ENCODE measurements at places on chromosomes 1 and 21. TPM values are rescaled to one million over a fixed set of nuclear protein-coding genes. Genes with fewer than 3 reads are reported as not detected.
A peak's percentile ranks its signal among the peaks of the same experiment; 100 is the strongest.

GRCh38 chr1:238161955-238162354 lies 271.2 kb upstream of the ZP4 start:
- no peaks in the 10 kb centered on the region for H3K4me1 ChIP-seq
- no peaks in the 10 kb centered on the region for H3K36me3 ChIP-seq
- DNase-seq: no peak
- H3K27me3 ChIP-seq: no peaks in the 10 kb centered on the region
- no peak overlapping the region for H3K4me3 ChIP-seq
- H3K27ac ChIP-seq: no peak overlapping the region

DNA sequence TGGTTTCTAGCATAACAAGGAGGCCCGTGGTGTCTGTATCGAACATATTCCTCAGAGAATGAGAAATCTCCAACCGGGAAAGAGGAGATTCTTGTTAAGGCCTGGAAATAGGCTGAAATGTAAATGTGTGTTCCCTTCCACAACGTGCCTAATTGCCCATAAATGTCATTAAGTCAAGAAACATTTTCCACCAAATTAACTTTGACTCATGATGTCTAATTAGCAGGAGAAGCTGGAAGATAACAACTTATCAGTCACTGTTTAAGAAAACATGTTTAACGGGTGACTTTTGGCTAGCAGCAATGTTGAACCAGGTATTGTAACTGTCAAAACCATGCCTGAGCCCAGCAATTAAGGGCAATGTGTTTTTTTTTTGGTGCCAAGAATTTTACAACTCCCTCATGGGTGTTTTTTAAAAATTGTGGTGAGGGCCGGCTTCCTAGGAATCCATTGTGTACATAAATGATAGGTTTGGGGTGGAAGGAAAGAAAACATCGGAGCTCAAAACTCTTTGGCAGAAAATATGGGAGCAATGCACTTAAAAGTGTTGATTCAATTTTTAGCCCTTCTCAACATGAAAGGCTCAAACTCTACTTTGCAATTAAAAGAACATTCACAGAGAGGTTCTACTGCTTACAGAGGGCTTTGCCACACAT lies 67.0 kb downstream of the OLIG1 start:
- H3K27me3 ChIP-seq: peaks cover 2% of the 10 kb centered on the region
- H3K27ac ChIP-seq: no peak overlapping the region
- no peak for DNase-seq
- no peaks in the 10 kb centered on the region for H3K36me3 ChIP-seq
- no peak overlapping the region for H3K4me3 ChIP-seq

GRCh38 chr1:170881268-170882265 lies 53.8 kb upstream of the MROH9 start:
- no peaks in the 10 kb centered on the region for H3K27me3 ChIP-seq
- DNase-seq: no peak
- no peaks in the 10 kb centered on the region for H3K4me1 ChIP-seq

GRCh38 chr1:46822248-46822826 lies 23.5 kb downstream of the CYP4B1 start:
- H3K27ac ChIP-seq: no peak overlapping the region
- H3K36me3 ChIP-seq: peaks cover 7% of the 10 kb centered on the region
- H3K27me3 ChIP-seq: no peaks in the 10 kb centered on the region

DNA sequence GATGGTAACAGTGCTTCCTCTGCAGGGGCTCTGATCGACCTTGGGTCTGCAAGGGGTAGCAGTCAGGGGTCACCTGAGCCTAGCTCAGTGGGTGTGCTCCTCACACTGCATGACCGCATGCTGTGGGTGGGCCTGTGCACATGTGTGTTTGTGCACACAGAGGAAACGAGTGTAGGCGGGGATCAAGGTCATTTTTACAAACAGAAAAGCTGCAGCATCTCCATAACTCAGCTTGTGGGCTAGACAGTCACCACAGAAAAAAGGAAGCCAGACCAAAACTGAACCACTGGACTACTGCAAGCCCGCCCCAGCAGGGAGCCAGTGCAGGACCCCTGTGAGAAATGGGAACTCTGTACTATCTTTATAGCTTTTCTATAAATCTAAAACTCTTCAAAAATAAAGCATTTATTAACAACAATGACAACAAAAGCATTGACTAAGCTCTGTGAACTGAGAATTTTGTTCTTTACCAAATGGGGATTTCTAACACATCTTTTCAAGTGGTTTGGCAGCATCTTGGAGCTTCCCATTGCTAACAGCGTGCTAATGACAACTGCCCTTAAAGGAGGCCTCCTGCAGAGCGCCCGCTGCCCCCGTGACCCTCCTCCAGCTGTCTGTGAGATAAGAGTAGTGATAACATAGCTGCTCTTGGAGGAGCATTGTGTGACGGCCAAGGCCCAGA lies 19.9 kb upstream of the NEK2 start:
- H3K27ac ChIP-seq: no peak overlapping the region
- peaks cover 4% of the 10 kb centered on the region for H3K4me1 ChIP-seq
- no peaks in the 10 kb centered on the region for H3K27me3 ChIP-seq
- no peaks in the 10 kb centered on the region for H3K36me3 ChIP-seq

DNA sequence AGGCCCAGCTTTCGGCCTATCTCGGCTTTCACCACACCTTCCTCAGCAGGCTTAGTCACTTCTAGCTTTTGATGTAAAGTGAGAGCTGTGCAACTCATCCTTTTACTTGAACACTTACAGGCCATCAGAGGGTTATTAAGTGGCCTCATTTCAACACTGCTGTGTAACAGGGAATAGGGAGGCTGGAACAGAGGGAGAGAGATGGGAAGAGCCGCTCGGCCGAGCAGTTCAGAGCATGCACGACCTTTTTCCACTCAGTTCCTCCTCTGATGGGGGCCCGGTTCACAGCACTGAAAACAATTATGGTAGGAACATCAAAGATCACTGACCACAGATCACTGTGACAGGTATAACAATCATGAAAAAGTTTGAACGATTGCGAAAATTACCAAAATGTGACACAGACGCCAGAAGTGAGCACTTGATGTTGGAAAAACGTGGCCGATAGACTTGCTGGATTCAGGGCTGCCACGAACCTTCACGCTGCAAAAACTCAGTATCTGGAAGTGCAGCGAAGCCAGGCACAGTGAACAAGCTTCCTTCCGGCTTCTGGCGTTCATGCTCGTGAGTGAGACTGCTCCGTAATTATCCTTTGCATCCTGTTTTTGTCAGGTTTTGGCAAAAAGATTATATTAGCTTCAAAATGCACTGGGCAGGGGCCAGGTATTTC lies 28.6 kb downstream of the AGPAT3 start:
- H3K36me3 ChIP-seq: no peaks in the 10 kb centered on the region
- peak overlapping the region; percentile 60 for H3K27ac ChIP-seq
- peaks cover 41% of the 10 kb centered on the region for H3K4me1 ChIP-seq
- H3K4me3 ChIP-seq: peak overlapping the region; percentile 19
- no peak for DNase-seq

DNA sequence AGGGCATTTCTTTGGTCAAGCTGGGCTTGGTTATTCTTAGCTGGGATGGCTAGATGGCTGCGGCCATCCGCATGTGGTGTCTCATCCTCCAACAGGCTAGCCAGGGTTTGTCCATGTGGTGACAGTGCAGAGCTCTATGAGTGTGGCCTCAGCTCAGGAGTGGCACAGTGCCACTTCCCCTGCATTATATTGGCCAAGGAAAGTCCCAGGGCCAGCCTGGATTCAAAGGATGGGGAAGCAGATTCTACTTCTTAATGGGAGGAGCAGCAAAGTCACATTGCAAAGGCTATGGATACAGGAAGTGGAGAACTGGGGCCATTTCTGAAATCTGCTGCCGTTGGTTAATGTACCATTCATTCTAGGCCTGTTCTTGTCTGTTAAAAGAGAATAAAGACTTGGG lies 34.4 kb downstream of the STUM start:
- no peaks in the 10 kb centered on the region for H3K27me3 ChIP-seq
- H3K4me3 ChIP-seq: no peak overlapping the region
- no peak for DNase-seq
- H3K36me3 ChIP-seq: no peaks in the 10 kb centered on the region
- H3K27ac ChIP-seq: no peak overlapping the region
- no peaks in the 10 kb centered on the region for H3K4me1 ChIP-seq

DNA sequence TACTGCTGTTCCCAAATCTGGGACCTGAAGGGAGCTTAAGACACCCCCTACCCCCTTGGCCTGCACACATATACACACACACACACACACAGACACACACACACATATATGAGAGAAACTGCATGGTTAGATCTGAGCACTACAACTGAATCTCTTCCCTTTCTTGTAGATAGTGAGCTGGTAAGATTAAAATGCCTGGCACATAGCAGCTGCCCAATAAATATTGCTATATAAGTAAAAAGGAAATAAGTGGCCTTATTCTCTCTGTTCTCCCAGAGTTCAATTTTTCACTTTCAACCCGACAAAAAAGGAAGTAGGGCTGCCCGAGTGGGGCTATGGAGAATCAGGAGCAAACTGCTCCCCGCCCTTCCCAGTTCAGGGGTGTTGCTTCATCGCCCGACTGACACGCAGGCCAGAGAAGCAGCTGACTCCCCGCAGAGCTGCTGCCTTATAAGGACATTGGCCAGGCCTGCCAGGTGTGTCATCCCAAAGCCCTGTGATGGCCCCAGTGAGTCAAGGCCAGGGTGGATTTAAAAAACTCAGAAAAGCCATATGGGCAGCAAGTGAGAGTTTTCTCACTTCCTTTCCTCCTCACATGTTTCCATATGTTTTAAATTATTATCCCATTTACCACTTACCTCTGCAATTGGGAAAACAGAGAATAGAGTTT lies 106.5 kb upstream of the SLC44A3 start:
- H3K36me3 ChIP-seq: no peaks in the 10 kb centered on the region
- H3K27ac ChIP-seq: no peak overlapping the region

DNA sequence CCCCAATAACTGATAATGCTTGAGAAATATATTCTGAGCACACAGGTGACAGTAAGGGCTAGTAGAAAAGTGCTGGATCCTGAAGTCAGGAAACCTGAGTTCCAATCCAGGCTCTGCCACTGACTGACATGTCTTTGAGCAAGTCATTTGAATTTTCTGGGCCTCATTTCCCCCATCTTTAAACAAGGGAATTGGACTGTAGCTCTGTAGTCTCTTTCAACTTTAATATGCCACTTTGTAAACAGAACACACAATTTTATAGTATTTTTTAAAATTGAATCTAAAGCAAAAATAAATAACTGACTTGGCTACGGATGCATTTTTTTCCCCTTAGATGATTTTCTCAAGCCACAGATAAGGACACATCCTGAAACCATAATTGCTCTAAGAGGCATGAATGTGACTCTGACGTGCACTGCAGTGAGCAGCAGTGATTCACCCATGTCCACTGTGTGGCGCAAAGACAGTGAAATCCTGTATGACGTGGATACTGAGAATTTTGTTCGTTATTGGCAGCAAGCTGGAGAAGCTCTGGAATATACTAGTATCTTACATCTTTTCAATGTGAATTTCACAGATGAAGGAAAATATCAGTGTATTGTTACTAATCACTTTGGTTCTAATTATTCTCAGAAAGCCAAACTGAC lies 37.0 kb downstream of the LRIG2 start:
- no peak overlapping the region for H3K4me3 ChIP-seq
- H3K36me3 ChIP-seq: peaks cover 98% of the 10 kb centered on the region
- no peaks in the 10 kb centered on the region for H3K4me1 ChIP-seq
- no peaks in the 10 kb centered on the region for H3K27me3 ChIP-seq

DNA sequence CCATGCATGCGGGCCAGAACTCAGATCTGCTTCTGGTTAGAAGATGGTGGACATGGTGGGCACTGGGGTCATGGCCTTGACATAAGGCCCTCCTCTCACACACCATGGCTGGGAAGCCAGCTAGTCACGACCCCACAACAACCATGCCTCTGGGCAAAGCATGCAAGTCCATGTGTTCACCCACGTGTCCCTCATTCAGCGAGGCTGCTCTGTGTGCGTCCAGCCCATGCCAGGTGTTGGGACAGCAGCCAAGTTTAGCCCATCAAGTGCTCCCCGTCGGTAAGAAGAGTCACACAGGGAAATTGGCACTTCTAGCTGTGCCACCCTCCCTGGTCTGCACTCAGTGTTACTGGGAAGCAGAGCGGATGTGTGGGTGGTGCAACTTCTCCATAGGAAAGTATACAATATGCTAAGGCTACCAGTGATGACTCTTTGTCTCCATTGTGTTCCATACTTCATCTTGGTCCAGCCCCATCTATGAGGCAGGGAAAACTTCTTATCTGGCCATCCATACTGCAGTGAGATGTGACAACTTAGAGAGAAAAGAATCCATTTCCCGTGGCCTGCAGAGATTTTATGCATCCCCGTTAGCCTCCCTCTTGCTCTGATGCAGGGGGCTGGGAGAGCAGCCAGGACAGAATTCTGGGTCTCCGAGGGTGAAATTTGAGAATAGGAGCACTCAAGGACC lies 198.0 kb downstream of the GRIK3 start:
- no peak for DNase-seq
- no peak overlapping the region for H3K4me3 ChIP-seq
- H3K36me3 ChIP-seq: no peaks in the 10 kb centered on the region
- H3K4me1 ChIP-seq: no peaks in the 10 kb centered on the region
- peaks cover 19% of the 10 kb centered on the region for H3K27me3 ChIP-seq

GRCh38 chr21:24197132-24197643 lies 1410.1 kb downstream of the MRPL39 start:
- no peaks in the 10 kb centered on the region for H3K4me1 ChIP-seq
- no peak overlapping the region for H3K27ac ChIP-seq
- DNase-seq: no peak

DNA sequence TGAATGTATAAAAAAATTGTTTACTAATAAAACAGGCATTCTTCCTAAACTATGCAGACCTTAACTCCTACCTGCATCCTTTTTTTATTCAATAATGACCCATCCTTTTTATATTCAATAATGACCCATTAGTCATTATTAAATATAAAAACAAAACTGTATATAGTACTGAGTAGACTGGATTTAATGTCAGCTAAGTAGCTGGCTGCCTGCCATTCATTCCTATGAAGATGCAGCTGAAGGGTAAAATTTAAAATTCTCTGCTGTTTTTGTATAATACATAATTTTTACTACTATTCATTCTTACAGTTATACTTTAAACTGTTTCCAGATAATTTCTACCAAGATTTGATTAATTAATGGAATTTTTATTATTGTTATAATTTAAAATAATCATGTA lies 79.3 kb downstream of the DENND1B start:
- H3K4me1 ChIP-seq: peaks cover 4% of the 10 kb centered on the region
- no peak overlapping the region for H3K4me3 ChIP-seq
- no peaks in the 10 kb centered on the region for H3K36me3 ChIP-seq
- H3K27ac ChIP-seq: no peak overlapping the region

DNA sequence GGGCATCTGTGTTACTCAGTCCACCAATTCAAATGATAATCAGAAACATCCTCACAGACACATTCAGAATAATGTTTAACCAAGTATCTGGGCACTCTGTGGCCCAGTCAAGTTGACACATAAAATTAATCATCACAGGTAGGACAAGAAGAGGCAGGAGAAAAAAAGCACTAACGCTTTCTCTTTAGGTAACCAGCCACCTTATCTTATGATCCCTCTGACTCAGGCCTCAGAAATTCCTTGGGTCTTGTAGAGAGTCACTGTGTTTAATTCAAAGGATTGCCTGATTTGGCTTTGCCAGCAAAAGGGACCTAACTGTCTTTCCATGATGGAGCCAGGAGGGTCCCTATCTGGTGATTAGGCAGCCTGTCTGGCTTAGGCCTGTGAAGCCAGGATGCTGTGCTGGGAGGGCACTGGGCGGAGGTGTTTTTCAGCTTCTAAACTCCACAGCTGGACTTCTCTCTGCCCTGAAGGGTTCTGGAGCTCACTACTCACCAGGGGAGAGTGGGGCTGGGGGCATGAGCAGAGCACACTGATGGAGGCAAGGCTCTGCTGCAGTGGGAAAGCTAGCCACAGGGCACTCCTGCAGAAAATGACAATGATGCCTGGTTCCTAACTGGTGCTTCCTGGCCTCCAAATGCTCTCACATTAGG lies 36.4 kb upstream of the STUM start:
- H3K27me3 ChIP-seq: no peaks in the 10 kb centered on the region
- H3K36me3 ChIP-seq: no peaks in the 10 kb centered on the region
- H3K4me1 ChIP-seq: no peaks in the 10 kb centered on the region
- no peak overlapping the region for H3K27ac ChIP-seq

Gene NPHS2
- not detected for total RNA-seq

Gene GPR157
- total RNA-seq: 19.0 TPM

Gene CENPS
- 10.2 TPM for total RNA-seq

Gene RGS13
- total RNA-seq: 4.7 TPM

Measured in upper lobe of right lung (tissue), 1 donor.